Endothelial cell (in vitro differentiated cells): ENCODE measurements at places on chromosomes 13 and 19. TPM values are rescaled to one million over a fixed set of nuclear protein-coding genes. Genes with fewer than 3 reads are reported as not detected.

DNA sequence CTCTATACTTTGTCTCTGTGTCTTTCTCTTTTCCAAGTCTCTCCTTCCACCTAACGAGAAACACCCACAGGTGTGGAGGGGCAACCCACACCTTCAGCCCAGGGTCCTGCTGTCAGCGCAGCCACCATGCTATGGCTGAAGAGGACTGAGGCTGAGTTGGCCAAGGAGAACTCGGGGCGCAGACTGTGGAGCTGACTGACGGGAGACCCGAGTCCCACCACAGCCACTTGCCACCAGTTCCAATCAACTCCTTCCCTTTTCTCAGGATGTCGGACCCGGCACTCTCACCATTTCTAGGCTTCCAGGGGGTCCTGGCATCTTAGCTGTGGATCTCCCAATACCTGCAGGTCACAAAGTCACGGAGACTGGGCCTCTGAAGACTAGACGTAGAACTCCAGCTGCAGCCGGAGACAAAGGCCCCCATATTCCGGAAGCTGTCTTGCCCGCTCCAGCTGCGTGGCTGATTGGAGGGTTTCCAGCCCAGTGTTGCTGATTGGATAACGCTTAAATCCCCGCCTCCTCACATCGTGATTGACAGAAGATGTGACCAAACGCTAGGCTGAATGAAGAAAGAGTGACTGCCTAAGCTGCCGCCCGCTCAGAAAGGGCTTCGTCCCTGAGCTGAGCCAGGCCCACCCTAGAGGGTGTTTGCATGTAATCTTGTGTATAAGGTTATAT, 63.6 kb downstream of the ZNF429 start:
- no peak for DNase-seq

DNA sequence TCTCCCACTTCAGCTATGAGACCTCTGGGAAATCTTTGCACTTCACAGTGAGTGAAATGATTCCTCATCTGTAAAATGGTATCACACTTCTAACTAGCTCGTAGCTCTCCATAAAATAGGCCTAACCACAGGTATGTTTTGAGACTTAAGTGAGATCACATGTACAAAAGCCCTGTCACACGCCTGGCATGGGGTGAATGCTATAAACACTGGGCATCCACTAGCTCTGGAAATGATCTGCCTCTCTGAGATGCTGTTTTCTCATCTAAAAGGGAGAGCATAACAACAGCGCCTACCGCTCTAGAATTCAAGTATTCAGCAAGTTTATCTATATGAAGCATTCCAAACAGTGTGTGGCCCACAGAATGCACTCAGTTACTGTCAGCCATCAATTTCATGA, 2.2 kb downstream of the AKT2 start:
- no peak for DNase-seq

- no peak for DNase-seq
Observed at GRCh38 chr19:18587561-18587960, 1.0 kb upstream of the REX1BD start.

GRCh38 chr19:54418030-54418929, 3.0 kb downstream of the TTYH1 start:
- no peak for DNase-seq

- DNase-seq: no peak
Observed at GRCh38 chr13:24834902-24835510, 71.0 kb downstream of the RNF17 start.

- no peak for DNase-seq
Observed at GRCh38 chr13:113856716-113857065, 7.2 kb downstream of the GAS6 start.

The SPTBN4 gene
- 0.49 TPM for total RNA-seq

The UCHL3 gene
- total RNA-seq: 27.5 TPM

DNA sequence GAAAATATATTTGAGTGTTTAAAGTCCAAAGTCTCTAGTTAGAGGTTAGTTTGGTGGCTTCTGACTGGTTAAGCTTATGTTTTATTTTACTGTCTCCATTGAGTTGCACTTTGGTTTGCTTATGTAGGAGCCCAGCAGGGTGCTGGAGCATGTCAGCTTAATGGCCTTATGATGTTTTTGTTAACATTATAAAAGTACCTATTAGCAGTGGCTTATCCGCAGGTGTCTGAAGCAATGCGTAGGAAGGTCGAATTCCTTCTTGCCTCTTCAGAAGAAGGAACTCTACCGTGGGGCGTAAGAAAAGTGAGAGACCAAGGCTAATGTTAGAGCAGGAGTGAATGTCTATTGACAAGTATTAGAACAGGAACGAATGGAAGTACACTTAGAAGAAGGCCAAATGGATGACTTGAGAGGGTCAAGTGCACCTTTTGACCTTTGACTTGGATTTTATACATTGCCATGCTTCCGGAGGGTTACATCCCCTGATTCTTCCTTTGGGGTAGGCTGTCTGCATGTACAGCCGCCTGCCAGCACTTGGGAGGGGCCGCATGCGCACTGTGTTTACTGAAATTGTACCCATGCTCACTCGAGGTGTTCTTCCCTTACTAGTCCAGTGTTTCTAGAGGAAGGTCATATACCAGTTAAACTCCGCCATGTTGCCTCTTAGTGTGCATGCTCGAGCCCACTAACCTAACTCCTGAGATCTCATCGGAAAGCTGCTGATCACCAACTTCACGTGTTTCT, 793.9 kb upstream of the PCDH9 start:
- no peak for DNase-seq

DNA sequence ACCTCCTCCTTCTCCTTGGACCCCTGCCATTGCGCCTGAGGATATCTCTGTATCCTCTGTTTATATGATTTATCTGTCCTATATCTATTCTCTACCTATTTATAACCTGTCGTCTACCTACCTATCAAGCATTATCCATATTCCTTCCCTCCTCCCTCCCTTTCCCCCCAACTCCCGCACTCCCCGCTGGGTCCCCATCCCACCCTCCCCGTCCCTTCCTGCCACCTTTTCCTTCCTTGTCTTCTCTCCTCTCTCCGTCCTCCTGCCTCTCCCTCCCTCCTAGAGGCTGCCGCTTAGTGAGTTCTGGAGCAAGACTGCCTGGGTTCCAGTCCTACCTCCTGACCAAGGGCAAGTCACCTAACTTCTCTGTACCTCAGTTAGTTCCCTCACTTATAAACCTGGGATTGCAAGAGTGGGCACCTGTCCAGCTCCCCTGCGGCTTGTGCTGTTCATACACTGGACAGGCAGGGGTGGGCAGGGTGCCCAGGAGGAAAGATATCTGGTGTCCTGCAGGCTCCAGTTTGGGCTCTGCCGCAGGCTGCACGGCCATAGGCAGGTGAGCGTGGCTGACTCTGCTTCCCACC, 16.1 kb downstream of the TTYH1 start:
- DNase-seq: no peak

DNA sequence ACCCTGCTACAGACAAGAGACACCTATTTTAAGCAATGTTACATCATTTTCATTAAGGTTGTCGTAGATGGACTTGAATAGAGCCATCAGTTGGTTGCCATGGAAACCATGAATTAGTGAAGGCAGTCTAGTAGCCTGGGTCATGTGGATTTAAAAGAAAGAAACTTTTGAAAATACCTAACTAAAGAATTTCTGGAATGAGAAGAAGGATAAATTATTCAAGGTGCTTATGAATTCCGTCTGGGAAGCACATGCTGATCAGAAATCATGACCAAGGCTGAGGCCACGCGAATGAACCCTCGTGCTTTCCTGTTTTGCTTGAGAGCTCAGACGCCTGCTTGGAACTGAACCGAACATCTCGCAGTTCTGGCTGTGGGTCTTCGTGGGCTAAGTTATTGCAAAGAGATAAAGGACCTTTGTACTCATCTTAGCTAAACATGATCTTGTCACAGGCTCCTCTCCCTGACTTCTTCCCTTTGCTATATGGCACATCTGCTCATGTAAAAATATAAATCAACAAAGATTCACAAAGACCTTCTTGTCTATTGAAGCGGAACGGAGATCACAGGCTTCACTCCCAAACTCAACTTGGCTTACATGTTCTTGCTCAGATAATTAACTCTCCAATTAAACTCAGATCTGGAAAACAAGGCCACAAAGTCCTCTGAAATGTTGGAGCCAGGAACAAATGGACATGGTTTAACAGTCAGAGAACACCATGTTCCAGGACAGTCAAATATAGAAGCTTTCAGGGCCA, 140.2 kb downstream of the NUFIP1 start:
- DNase-seq: no peak

The ZIC2 gene
- total RNA-seq: 3.8 TPM

GRCh38 chr13:44088991-44089413, 209.3 kb downstream of the LACC1 start:
- DNase-seq: no peak

DNA sequence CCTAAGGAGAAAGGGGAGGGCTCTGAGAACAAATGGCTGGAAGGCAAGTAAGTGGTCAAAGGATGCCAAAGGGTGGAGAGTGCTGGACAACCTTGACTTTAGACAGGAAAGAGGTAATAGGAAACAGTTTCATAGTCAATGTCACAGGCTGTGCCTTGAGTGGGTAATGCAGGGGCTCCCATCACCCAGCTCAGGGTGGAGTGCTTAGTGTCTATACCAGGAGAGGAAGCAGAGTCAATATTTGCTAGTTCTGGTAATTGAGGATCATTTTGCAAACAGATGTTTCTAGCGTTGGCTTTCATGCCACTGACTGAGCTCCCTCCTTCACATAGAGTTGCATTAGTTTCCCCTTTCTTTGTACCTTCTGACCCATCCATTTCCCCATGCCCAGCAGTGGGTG, 64.6 kb upstream of the KL start:
- DNase-seq: no peak

GRCh38 chr13:113157929-113158747, at the start of gene PROZ:
TSS of gene PROZ (plus strand) at chr13:113158648. CDS start at chr13:113158661, 13 bp downstream.
- no peak for DNase-seq

The FAM124A gene
- 4.9 TPM for total RNA-seq

The SGCG gene
- total RNA-seq: 0.59 TPM

DNA sequence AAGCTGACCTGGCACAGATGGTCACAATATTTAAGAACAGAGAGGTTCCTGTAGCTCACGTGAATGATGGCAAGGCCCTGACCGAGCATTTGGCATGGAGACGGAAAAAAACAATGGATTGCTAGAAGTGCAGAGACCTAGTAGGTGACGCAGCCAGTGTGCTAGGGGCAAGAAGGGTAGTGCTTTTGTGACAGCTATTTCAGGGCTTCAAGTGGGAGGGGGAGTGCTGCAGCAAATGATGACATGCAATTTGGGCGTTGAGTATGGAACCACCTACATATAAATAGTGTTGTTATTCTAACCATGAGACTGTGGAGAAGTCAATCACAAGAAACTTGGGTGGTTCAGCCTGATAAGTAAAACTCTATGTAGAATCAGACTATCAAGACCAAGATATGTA, 65.7 kb upstream of the IL17D start:
- no peak for DNase-seq
